ENCODE measurements at places on chromosomes 6 and 20. TPM values are rescaled to one million over a fixed set of nuclear protein-coding genes. Genes with fewer than 3 reads are reported as not detected.
A peak's percentile ranks its signal among the peaks of the same experiment; 100 is the strongest.

MROH8 gene
- total RNA-seq: 1.2 TPM

HLA-DQA1 gene
- total RNA-seq: not detected

FAM120B gene
- total RNA-seq: 12.0 TPM

C20orf144 gene
- total RNA-seq: not detected

FAM184A gene
- total RNA-seq: 0.99 TPM

TRIM40 gene
- not detected for total RNA-seq

RAD21L1 gene
- total RNA-seq: not detected

FLRT3 gene
- 5.2 TPM for total RNA-seq

HLA-DRA gene
- total RNA-seq: 0.70 TPM

MKKS gene
- 7.6 TPM for total RNA-seq

L3MBTL1 gene
- 3.3 TPM for total RNA-seq

MYT1 gene
- under 0.01 TPM for total RNA-seq

RIPOR2 gene
- 1.0 TPM for total RNA-seq

LCA5 gene
- 8.3 TPM for total RNA-seq

NRM gene
- 1.7 TPM for total RNA-seq

DNA sequence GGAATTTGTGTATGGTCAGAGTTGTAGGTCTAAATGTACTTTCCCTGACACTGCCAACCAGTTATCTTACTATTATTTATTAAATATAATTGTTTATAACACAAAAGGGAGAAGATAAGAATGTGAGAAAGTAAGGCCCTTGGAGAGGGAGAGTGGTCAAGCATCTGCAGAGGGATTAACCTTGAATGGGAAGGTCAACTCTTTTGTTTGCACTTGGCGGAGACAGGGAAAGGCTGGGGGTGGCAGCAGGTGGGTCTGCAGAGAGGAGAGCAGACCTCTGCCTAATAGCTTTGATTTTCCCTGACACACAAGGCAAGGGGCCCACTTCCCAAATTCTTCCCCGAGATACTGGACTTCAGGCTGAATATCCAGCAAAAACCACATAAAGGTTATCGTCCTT lies 4.2 kb downstream of the LRP11 start:
- no peak for DNase-seq

GRCh38 chr20:14259689-14260088 lies 77.7 kb downstream of the FLRT3 start:
- DNase-seq: no peak

DNA sequence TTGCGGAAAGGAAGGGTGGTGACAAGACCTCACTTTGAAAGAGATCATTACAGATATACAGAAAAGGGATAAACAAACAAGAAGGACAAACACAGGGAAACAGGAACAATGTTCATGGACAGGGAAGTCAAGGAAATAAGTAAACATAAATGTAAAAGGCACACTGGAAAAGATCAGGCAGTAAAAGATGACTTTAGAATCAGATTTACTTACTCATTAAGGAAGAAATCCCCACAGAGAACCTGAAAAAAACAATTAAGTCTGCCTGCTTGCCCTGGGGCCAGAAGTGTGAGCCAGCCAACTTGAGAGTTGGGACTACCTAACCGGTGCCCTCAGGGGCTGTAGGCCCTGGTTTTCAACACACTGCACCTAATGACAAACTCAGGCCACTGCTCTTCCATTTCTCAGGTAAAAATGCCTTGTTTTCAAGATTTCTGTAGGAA lies 1.7 kb downstream of the APMAP start:
- peak; percentile 75 for DNase-seq

DNA sequence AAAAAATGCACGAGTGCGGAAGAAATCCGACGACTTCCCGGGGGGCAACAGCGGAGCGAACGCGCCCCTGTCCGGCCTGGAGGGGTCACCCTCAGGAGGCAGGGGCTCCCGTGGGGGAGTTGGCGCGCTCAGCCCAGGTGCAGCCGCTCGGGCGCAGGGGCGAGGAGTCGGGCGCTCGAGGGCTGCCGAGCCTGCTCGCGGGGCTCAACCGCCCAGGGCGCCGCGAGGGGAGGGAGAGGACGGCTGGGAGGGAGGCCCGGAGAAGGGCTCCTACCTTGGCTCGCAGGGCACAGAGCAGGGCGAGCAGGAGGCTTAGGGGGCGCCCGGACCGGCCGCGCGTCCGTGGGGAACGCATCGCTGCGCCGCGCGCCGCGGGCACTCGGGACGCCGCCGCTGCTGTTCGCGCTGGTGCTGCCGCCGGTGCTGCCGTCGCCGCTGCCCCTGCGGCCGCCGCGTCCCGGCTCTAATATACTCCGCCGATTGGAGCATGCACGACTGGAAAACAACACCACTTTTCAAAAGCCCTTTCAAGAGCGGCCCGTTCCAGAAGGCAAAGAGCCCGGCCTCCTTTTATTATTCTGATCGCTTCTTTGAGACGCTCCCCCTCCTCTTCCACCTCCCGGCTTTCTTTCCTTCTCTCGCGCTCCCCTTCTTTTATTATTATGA lies 490 bp downstream of the JAG1 start:
- no peak for DNase-seq

- no peak for DNase-seq
Measured at GRCh38 chr6:157046776-157047175, 269.6 kb downstream of the ARID1B start.

DNA sequence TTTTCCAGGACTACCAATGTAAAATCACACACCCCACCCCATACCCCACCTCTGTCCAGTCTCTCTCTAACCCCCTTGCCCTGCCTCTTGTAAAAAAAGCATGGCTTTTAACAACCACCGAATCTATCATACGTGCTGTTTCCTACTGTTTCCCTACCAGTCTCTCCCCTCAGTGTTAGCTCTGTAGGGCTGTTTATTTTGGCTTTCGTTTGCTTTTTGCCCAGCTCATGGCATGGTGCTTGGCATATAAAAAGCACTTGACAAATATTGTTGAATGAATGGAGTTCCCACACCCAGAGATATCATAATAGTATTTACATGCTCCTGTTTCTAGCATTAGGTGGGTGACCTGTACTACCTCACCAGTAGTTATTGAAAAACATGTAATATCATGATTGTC lies 148.2 kb downstream of the OPRM1 start:
- DNase-seq: no peak

- no peak for DNase-seq
Measured at GRCh38 chr6:84539122-84539856, 225.1 kb downstream of the TBX18 start.

DNA sequence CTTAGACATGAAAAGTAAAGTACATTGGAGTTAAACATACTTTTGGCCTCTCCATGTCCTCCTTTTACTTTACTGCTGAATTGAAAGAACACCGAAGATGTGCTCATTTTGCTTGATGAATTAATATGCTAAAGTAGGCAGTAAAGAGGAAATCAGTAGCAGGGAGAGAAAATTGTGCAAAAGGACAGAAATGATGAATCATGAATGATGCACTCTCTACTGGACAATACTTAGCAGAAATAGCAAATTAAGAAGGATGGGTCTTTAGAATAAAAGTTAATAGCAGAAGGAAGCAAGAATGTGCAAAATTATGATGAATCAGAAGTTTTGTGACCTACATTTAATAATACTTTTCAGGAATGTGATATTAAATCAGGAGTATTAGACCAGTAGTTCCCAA lies 8.4 kb upstream of the SPINT3 start:
- DNase-seq: no peak

DNA sequence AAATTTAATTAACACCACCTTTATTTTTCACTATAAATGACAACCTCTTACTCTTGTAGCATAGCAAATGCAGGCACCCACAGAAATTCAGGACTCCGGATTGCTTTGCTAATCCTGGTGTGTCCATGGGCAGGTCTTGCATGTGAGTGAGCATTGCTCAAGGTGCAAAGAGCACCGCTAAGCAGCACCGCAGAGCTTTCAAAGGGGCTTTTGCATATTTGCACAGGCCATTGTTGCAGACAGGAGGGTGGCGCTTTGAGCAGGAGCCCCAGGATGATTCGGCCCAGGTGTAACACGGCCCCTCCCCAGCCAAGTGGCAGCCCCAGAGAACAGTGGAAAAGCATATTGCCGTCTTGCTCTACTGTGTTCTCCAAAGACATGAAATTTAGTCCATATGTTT lies 293.2 kb downstream of the NRN1 start:
- DNase-seq: no peak

DNA sequence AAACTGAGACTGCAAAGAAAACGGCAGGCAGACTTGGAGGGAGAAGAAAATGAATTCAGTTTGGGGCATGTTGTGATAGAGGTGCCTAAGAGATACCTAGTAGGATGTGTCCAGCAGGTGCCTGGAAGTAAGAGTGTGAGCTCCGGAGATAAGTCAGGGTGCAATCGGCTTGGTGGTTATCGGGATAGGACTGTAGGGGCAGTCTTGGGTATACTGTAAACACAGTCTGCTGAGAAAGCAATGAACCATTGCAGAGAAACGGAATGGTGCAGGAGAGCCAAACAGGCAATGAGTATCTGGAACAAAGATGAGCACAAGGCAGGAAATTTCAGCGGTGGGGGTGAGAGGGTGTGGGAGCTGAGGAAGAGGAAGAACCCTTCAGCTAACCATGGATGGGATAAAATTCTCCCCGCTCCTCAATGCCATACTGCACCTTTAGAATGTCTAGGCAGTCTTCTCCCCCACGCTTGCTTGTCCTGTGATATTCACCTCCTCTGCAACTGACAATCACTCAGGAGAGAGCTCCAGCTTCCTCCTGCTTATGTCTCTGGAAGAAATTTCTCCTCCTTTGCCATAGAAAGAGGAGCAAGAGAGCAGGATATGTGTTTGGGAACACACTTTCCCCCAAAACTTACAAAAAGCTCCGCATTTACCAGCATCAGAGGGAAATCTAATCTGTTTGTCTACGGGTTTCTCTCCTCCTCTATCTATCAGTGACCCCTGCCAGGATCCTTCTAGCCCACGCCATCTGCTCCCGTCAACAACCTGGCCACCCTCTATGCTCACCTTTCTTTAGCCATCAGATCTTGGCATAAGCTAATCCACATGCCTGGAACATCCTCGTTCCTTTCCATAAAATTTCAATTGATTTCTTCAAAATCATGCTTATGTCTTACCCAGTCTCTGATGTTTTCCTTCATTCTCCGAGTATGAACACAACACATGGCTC lies 381.7 kb upstream of the JARID2 start:
- peak; percentile 50 for DNase-seq

DNA sequence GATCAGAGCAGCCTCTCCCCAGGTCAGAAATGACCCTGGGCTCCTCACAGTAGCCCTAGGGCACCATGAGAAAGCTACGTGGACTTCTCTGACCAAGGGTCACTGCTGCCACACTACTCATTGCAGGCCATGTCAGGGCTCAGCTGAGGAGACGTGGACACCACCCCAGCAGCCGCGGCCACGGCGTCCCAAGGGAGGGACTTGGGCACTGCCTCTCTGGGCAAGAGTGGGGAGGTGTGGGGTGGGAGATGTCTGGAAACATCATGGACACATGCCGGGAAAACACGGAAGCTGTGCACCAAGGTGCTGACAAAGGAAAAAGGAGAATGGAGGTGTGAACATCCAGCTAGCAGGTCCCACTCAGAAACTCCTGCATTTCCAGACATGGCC lies 9.0 kb downstream of the GMEB2 start:
- no peak for DNase-seq

GRCh38 chr6:25583099-25583498 lies 68.9 kb upstream of the SCGN start:
- no peak for DNase-seq

DNA sequence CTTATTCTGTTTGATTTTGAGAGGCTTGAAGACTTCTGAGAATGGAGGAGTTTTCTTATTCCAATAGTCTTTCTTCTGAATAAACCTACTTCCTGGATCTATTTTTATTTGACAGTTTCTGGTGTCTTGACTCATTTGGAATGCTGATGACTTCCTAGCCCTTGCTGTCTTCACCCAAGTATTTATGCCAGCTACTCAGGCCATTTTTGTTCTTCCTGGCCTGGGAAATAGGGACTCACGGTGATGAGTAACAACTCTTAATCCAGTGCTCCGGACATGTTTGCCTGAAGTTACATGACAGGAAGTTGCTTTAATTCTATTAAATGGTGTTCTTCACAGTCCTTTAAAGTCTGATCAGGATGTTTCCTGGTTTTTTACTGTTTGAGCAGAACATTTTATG lies 272.1 kb upstream of the EYS start:
- DNase-seq: no peak

DNA sequence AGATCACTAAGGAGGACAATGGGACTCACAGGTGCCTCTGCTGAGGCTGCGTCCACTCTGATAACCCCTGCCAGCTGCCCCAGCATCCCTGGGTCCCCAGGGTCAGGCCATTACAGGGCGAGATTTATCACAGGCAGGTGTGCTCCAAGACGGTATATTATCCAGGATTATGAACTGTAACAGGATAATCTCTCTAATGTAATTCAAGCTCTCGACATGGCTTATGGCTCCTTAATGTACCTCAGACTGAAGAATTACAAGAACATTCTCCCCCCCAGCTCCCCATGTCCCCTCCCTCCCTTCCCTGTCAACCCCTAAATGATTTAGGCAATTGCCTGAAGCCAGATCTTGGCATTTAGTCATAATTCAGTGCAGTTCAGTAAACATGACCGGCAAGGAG lies 86.8 kb downstream of the NCR2 start:
- DNase-seq: no peak

GRCh38 chr20:46164254-46164653 lies 46.1 kb downstream of the CD40 start:
- DNase-seq: no peak

DNA sequence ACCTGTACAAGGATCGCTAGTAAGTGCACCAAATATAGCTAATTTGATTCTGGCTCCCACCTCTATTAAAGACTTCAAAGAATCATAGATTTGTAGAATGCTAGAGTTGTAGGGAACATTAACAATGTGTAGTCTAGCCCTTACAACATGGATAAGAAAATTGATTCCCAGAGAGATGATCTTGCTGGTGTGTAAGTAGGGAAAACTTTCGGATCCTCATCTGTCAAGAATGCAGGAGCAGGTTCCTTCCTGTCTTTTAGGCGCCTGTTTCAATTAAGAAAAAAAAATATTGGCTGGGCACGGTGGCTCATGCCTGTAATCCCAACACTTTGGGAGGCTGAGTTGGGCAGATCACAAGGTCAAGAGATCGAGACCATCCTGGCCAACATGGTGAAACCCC lies 12.3 kb upstream of the RNF39 start:
- DNase-seq: no peak

- DNase-seq: no peak
Measured at GRCh38 chr6:123489589-123489988, 147.2 kb downstream of the TRDN start.

- no peak for DNase-seq
Measured at GRCh38 chr6:167839343-167839742, 12.6 kb downstream of the AFDN start.

DNA sequence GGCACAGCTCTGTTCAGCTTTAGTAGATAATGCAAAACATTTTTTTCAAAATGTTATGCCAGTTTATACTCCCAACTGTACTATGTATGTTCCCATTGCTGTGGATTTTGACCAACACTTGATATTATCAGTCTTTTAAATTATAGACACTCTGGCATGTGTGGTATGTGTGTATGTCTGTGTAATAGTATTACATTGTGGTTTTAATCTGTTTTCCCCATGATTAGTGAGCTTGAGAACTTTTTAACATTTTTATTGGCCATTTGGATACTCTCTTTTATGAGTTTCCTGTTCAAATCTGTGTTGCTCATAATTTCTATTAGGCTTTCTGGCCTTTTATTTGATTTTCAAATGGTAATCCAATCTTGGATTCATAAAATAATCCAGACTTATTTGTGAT lies 69.2 kb upstream of the TXNDC5 start:
- no peak for DNase-seq

All from renal cortical epithelial cell (primary cell).